T follicular helper cell (primary cell): ENCODE measurements at places on chromosomes 1 and 21.

DNA sequence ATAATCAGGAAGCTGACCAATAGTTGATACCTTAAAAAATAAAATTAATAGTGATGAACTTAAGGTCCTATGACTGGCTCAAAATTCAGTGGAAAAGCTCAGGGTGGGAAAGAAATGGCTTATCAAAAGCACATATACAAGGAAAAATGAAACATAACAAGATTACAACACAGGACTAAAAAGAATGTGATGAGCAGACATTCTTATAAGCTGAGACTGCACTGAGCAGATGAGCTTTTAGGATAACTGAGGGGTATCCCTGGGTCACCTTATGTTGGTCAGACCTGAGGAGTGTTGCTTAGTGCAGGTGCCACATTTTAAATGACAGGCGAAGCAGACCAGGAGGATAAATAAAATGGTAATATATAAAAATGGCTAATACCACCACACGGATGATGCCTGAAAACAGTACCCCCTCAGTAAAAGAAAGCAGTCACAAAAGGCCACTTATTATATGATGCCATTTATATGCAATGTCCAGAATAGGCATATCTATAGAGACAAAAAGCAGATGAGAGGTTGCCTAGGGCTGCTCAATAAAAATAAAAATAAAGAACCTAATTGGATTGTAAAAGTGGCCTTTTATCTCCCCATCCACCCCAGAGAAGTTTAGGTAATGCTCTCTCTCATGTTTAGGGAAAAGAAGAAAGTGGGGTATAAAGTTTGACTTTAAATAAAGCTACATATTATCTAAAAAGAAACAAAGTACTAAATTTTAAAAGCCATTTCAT lies 163.9 kb downstream of the SLC45A1 start:
- no peak for DNase-seq

- DNase-seq = no peak
These were observed 35.7 kb upstream of the PLA2G4A start for GRCh38 chr1:186792870-186793581.

DNA sequence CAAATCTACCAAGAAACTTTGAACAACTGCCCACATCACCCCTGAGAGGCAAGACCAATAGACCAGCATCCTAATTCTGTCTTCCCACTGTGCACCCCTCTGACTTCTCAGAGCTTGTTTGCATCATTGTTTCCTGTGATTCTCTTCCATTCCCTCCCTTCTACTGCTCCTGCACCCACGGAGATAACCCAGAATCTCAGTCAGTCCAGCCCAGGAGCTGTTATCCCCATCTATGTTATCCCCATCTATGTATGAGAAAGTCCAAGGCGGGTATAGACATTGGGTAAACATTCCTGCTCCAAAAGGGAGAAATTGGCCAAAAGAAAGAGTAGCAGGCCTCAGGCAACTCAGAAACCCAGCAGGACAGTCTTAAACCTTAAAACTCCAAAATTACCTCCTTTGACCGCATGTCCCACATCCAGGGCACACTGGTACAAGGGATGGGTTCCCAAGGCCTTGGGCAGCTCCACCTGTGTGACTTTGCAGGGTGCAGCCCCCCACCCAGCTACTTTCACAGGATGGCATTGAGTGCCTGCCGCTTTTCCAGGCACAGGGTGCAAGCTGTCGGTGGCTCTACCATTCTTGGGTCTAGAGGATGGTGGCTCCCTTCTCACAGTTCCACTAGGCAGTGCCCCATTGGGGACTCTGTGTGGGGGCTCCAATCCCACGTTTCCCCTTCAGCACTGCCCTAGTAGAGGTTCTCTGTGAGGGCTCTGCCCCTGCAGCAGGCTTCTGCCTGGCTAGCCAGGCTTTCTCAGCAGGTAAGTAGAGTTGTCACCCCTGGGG lies 414.8 kb downstream of the NPHP4 start:
- no peak for DNase-seq

- no peak for DNase-seq
These were observed 57.6 kb downstream of the WLS start for GRCh38 chr1:68174738-68175113.

- DNase-seq = no peak
These were observed 2.6 kb downstream of the RSPH1 start for GRCh38 chr21:42493109-42494060.

DNA sequence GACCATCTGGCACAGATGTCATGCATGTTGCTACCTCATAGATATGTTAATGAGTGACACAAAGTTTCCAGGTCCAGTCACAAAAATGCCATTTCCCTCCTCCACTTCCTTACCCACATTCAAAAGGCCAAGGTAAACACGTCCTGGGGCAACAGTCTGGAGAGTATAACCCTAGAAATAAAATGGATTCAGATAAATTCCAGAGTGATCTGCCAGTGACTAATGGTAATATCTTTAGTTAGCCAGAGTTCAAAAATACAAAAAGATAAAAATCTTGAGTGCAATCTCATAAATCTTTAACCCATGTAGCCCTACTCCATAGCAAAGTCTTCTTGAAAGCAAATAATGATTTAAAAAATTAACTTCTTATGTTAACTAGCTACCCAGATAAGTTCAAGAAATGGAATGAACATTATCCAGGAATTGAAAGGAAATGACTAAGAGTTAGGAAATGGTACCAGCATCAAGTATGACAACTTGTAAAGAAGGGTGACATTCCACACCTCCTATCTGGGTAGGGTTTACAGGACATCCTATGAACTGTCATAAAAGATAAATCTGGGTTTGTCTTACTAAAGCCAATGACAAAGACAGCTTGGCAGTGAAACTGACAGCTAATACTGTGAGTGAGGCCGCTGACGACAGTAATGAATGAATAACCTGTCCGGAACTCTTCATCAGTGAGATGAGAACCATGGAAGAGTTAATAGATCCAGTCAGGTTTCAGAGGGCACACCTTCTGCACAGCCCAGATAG lies 18.1 kb downstream of the RGS2 start:
- no peak for DNase-seq

DNA sequence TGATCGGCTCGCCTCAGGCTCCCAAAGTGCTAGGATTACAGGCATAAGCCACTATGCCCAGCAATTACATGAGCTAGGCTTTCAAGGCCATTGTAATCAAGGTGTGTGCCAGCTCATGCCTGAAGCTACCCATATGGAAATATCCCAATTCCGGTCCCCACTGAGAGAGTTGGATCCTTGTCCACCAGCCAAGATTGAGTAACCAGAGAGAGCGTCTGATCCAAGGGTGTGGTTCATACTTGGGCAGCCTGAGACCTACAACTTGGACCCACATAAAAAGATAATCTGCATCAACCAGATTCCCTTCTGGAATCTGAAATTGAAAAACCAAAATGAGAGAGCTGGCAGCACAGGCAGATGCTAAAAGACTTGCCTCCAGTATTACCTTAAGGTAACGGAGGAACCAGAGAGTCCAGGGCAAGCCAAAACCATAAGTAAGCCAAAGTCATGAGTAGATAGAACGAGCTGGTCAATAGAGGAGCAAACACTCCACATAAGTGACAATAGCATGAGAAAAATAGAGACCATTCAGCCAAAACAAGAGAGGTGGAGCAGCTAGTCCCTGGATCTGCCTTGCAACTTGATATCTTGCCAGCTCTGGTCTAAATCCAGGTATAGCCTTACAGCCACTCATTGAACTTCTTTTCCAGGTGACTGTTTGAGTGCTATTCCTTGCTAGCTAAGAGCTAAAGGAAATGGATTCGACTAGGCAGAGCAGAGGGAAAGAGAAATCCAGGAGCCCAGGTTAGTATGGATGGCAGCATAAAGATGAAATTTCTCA lies 63.8 kb upstream of the ATP1A1 start:
- no peak for DNase-seq

DNA sequence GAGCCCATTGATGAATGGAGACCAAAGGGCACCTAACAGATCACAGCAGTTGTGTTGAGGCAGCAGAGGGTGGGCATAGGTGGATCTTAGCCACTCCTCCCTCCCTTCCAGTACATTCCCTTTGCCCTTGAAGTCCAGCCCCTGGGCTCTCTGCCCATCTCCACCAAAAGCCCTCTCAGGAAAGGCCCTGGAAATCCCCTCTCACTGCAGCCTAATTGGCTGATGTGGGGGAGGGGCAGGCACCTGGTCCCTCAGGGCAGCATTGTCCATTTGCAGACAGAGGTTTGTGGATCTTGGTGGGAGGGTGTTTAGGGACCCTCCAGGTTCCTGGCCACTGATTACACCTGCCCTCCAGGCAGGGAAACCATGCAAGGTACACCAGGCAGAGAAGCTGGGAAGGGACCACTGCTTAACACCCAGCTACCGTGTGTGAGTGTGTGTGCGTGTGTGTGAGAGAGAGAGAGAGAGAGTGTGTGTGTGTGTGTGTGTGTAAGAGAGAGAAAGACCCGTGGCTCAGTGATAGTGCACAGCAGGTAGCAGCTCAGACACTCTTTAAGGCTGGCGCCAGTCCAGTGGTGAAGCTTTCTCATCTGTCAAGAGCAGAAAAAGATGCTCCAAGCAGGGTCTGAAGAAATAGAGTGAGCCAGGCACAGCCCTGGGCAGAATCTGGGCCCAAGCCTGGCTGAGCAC lies 71.1 kb downstream of the MATN1 start:
- DNase-seq = no peak

DNA sequence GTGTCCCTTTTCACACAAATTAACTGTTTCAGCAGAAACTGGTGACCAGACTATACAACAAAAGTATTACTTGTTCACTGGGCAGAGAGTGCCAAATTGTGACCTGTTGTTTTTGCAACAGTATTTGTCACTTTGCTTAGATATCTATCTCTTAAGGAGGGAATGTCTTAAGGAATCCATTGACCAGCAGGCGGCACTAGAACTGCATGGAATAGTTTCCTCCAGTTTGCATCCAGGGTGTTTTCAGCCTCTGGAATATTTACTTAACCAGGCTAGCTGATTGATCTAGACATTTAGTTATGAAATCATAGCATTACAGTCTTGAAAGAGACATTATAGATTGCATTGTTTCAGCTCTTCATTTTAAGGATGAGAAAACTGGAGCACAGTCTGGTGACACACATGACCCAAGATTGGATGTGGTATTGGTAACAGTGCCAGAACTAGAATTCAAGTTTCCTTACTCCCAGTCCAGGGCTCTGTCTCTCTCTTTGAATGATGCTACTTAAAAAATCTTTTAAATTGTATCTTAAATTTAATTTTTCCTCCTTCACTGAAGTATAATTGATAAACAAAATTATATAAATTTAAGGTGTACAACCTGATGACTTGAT lies 16.9 kb downstream of the RPTN start:
- DNase-seq = no peak

DNA sequence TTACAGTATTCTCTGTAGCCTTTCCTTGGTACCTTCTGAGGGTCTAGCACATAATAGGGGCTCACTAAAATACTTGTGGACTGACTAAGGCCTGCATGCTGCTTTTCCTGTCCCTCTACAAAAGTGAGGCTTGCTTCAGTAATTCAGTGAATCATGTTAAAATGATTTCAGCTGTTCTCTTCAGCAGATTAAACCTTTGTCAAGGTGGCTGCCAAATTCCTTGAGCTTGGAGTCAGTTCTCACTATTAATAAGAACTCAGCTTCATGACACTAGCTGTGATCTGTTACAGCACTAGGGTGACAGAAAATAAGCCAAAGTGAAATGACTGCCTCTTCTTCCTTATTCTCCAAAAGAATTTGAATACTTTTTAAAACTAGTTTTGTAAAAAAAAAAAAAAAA lies 128.8 kb downstream of the KCNN3 start:
- no peak for DNase-seq

GRCh38 chr1:206534552-206534951 lies 27.2 kb downstream of the RASSF5 start:
- no peak for DNase-seq

- no peak for DNase-seq
These were observed 48.4 kb upstream of the CD34 start for GRCh38 chr1:207959141-207959825.

DNA sequence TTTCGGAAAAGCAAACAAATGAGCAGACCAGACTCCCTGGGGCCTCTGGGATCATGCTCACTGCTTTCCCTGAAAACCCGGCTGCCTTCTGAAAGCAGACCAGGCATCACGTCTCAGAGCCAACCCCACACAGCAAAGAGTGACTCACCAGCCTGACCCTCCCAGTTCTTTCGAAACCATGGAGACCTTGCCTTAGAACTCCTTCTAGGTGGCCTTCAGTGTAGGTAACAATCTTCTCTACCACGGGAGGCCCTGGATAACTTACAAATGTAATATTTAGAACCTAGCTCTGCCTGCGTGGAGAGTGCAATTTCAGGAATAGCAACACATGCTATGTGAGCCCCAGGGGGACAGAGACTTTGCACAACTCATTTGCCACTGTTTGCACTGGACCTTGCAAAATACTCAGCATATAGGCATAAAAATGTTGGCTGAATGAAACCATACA lies 105.2 kb downstream of the SUSD4 start:
- no peak for DNase-seq

GRCh38 chr1:32538887-32539583 lies at the start of gene ZBTB8A:
Gene ZBTB8A, plus strand, starts transcription at chr1:32539427. Its CDS starts 53,505 bp downstream, at chr1:32592932.
- DNase-seq = no peak

- no peak for DNase-seq
These were observed 129.1 kb downstream of the TOMM20 start for GRCh38 chr1:234999513-234999940.

DNA sequence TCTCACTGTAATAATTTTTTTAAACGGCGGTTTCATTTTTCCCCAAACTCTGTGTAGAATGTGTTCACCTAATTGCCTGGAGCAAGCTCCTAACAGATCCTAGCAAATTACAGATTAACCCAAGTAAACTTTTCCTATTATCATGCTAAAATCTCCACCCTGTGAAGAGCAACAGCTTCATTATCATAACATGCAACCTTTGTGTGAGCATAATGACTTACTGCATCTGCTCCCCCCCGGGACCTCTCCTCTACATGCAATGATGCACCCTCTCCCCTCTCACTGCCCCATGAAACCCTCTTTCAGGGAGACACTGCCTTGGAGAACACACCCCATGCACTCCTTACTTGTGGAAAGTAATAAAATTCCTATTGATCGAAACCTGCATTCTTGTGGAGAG lies 717.0 kb upstream of the TMPRSS15 start:
- no peak for DNase-seq

DNA sequence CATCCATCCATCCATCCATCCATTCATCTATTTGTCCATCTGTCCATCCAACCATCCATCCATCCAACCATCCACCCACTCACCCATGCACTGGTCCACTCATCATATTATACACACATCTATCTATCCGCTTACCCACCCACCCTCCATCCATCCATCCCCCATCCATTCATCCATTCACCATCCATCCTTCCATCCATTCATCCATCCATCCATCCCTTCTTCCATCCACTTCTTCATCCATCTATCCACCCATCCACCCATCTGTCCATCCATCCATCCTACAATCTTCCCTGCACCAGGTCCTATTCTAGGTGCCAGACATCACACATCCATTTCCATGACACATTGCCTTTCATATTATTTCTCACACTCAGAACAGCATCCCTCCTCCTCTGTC lies 87.1 kb upstream of the ROR1 start:
- DNase-seq = no peak

- DNase-seq = no peak
These were observed 73.9 kb downstream of the SLC66A1 start for GRCh38 chr1:19385869-19386591.

DNA sequence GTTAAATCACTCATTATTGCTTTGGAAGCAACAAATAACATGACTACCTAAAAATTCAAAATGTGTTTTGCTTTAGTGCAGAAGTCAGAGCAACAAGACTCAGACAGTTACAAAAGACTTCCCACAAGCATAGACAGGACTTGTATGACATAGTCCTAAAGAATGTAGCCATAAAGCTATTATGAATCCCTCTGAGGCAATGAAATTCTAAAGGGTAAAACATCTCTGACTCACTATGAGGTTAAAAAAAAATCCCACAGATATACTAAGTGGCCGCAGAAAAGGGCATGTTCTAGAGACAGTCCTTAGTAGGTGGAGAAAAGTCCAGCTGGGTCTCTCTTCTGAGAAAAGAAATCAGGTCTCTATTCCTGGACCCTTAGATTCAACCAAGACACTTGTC lies 4.9 kb downstream of the PRKAB2 start:
- DNase-seq = no peak
